Fibroblast of mammary gland (primary cell): ENCODE measurements at places on chromosomes 4 and X.
A peak's percentile ranks its signal among the peaks of the same experiment; 100 is the strongest.

DNA sequence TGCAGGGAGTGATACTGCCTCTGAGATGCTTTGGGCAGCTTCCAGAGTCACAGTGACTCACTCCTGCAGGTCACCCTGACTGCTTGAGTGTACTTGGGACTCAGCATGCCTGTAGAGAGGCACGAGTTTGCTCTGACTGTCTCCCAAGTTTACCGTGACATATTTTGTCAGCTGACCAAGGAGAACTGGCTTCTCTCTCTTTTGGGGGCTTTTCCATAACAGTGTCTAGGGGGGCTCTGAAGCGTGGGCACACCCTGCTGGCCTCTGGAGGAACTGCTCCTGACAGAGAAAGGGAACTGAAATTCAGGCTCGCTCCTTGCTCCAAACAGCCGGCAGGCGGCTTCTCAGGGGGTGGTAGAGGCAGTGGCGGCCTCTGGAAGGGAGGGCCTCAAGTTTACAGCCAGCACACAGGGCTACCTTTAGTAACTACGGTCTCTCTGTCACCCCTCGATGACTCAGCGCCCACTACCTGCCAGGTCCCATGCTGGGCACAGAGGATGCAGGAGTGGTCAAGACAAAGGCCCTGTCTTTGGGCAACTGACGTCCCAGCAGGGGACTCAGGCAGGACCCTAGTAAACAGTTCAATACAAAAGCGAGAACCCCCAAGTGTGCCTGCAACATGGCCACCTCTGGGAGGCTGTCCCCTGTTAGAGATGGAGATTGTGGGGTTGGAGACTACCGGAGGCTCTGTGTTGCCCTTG is 17.8 kb downstream of the ZNF185 start:
- peak; percentile 63 for DNase-seq

- no peak for DNase-seq
Measured at GRCh38 chrX:123361371-123361770, 177.3 kb downstream of the GRIA3 start.

- DNase-seq, result no peak
Measured at GRCh38 chrX:104411800-104412199, 154.2 kb upstream of the IL1RAPL2 start.

GRCh38 chr4:169024762-169025161 is 14.7 kb upstream of the CBR4 start:
- peak; percentile 63 for DNase-seq

- DNase-seq, result peak; percentile 20
Measured at GRCh38 chr4:122997463-122998101, 75.2 kb upstream of the NUDT6 start.

- DNase-seq, result no peak
Measured at GRCh38 chr4:62601737-62602136, 1401.6 kb downstream of the ADGRL3 start.
